ENCODE measurements at places on chromosomes 3 and 15.

DNA sequence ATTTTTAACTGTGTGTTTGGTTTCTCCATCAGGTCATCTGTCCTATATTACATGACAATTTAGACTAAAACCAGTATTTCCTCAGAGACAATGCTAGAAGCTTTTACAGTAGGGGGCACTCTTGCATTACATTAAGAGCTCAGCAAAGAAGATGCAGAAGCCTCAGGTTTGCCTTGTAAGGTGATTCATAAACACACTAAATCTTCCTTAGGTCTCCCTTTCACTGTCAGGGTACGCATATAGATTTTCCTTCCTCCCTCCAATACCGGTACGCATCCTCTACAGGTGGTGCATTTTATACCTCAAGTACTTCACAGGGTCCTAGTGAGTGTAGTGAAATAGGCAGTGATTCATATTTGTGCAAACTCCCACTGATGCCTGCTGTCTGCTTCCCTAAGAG, 46.5 kb downstream of the CD86 start:
- DNase-seq, result peak; percentile 24

DNA sequence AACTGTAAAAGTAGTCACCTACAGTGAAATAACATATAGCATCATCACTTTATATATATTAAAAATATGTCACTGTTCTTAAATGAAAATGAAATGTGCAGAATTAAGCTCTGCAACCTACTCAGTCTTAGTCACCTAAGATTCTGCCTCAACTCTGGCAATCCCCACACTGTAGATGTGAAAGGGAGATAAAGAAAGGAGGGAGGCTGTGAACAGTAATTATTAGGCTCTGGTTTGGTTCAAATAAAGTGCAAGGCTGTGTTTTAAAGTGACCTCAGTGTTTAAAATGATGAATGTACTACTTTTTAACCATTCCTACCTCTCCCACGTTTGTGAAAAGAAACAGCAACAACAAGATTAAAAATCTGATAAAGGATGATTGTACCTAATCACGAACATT, 72.2 kb downstream of the ATP8B4 start:
- no peak for DNase-seq

- no peak for DNase-seq
Measured at GRCh38 chr3:39631136-39631535, 163.7 kb downstream of the MOBP start.

DNA sequence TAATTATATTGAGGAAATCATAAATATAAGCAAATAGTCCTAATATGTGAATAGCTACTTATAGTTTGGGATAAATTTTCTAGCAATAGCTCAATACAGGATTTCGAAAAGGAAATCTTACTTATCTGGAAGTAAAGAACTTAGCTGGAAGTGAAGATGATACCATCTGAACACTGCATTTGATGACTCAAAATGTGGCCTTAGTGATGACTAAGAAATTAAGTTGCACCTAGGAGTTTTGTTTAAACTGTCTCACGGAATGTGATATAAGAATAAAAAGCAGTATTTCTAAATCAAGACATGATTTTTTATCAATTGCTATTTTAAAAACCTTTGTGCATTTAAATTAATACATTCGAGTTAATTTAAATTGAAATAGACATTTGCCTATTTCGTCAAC, 91.2 kb downstream of the EOMES start:
- no peak for DNase-seq

GRCh38 chr3:46845860-46846623, 17.2 kb downstream of the MYL3 start:
- no peak for DNase-seq

DNA sequence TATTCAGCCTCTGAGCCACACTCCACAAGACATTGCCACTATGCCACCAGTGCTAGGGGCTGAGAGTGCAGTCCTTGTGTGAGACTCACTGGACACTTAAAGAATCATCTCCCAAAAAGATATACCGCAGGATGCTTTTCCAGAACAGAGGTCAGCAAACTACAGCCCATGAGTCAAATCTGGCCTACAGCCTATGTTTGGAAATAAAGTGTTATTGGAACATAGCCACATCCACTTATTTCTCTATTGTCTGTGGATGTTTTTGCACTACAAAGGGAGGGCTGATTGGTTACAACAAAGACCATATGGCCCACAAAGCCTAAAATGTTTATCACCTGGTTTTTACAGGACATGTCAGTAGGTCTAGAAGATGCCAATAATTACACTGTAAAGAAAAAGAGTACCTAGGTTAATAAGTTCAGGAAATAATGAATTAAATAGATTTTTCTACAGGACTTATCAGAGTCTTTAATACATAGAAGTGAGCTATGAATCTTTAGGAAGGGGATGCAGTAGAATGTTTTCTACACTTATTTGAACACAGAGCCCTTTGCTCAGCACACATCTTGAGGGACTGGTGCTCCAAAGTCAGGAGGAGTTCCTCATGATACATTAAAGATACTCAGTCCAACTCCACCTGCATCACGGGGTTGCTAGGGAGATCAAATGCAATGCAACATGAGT, 26.3 kb downstream of the SRGAP3 start:
- no peak for DNase-seq

All from HFF-Myc (cell line).